ENCODE measurements at places on chromosomes 2 and 18.

GRCh38 chr2:160372010-160372356 lies 121.6 kb downstream of the RBMS1 start:
- no peak for DNase-seq

GRCh38 chr18:34704823-34705222 lies 5.3 kb upstream of the DTNA start:
- no peak for DNase-seq

- no peak for DNase-seq
Measured at GRCh38 chr2:104889291-104889959, 35.5 kb downstream of the POU3F3 start.

- no peak for DNase-seq
Measured at GRCh38 chr2:171080607-171081006, 80.1 kb downstream of the TLK1 start.

GRCh38 chr2:150428641-150429040 lies 58.8 kb downstream of the RND3 start:
- DNase-seq = no peak

Data from stromal cell of bone marrow (primary cell).